ENCODE measurements at places on chromosomes 6 and 20. TPM values are rescaled to one million over a fixed set of nuclear protein-coding genes. Genes with fewer than 3 reads are reported as not detected.
A peak's percentile ranks its signal among the peaks of the same experiment; 100 is the strongest.

The EPB41L1 gene
- not detected for polyA plus RNA-seq

The CST5 gene
- not detected for polyA plus RNA-seq

The COX4I2 gene
- polyA plus RNA-seq, result not detected

The OR2J3 gene
- not detected for polyA plus RNA-seq

DNA sequence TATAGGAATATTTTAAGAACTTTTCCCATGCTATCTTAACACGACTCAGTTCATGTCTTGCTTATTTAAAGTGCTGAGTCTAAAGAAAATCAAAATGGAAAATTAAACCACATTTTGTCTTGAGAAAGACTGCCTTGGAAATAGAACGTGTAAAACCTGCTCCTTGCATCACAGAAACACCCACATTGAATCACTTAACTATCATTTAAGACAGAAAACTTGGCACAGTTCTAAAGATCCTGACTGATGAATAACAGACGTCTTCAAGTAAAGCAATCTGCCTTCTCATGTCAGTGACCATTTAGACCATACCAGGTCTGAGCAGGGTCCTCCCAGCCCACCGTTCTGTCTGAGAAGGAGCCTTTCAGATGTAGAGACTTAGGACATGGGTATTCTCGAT lies 7.4 kb downstream of the PERP start:
- no peak for DNase-seq

- no peak for DNase-seq
Measured at GRCh38 chr20:37380864-37381579, 35.1 kb downstream of the SRC start.

DNA sequence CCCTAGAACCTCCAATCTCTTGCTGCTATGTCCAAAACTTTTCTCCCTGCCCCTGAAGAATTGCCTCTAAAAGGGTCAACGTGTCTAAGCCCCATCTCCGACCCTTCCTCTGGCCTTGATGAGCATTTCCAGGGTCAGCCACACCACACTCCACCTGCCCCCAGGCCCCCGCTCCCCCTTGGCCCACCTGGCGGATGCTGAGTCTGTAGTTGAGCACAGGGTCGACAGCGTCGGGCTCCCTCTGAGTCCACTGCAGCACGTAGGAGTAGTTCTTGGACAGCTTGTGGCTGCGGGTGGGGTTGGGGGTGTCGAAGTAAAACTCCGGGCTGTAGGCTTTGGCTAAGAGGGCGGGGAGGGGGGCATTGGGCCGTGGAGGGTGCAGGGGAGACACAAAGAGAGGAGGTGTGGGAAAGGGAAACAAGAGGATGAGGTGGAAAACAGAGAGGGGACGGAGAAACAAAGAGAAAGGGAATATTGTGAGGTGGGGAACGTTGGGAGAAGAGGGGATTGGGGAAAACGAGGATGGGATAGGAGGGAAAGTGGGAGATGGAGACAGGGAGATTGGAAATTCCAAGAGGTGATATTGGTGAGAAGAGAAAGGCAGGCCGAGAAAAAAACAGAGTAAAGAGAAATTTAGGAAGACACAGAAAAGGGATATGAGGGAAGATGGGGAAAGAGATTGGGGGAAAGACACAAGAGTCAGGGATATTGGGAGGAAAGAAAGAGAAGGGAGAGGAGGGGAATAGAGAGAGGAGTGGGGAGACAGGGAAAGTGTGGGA lies 50.5 kb downstream of the MDGA1 start:
- no peak for DNase-seq

DNA sequence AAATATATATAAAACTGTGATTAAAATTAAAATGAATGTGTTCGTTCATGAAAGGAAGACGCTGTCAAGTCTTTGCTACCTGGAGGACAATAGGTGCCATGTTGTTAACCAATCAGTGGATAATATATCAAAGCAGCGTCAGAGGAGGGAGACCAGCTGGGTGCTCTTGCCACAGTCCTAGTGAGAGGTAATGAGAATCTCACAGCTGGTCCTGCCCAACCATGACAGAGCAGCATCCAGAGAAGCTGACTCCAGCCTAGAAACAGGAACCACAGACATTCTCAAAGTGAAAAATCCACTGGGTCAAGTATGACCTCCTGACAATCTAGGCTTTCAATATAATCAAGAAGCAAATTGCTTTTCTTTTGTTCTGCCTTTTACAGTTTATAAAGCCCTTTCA lies 94.5 kb upstream of the LRFN2 start:
- DNase-seq, result no peak

GRCh38 chr6:158344534-158344933 lies 32.3 kb downstream of the TULP4 start:
- no peak for DNase-seq

- DNase-seq, result peak; percentile 46
Measured at GRCh38 chr20:35796571-35796970, 24.8 kb downstream of the PHF20 start.
